Activated naive CD8-positive, alpha-beta T cell treated with anti-CD3 and anti-CD28 coated beads, Interleukin-2, amount 10 ng/mL, durations not matched to agents 7 days and 5 days (primary cell): ENCODE measurements at places on chromosomes 11 and 22. TPM values are rescaled to one million over a fixed set of nuclear protein-coding genes. Genes with fewer than 3 reads are reported as not detected.

MUC5B gene
- total RNA-seq = not detected

CCDC34 gene
- 18.0 TPM for total RNA-seq

SELENOM gene
- total RNA-seq = 24.6 TPM

CUL5 gene
- total RNA-seq = 29.3 TPM

GRCh38 chr22:46459347-46460065 lies 77.9 kb downstream of the CELSR1 start:
- no peak overlapping the region for H3K4me3 ChIP-seq
- no peaks in the 10 kb centered on the region for H3K27me3 ChIP-seq
- DNase-seq = no peak
- H3K36me3 ChIP-seq = no peaks in the 10 kb centered on the region

- no peak overlapping the region for H3K27ac ChIP-seq
- H3K36me3 ChIP-seq = no peaks in the 10 kb centered on the region
- H3K4me3 ChIP-seq = no peak overlapping the region
These were observed 14.8 kb upstream of the TPBGL start for GRCh38 chr11:75225794-75226193.

DNA sequence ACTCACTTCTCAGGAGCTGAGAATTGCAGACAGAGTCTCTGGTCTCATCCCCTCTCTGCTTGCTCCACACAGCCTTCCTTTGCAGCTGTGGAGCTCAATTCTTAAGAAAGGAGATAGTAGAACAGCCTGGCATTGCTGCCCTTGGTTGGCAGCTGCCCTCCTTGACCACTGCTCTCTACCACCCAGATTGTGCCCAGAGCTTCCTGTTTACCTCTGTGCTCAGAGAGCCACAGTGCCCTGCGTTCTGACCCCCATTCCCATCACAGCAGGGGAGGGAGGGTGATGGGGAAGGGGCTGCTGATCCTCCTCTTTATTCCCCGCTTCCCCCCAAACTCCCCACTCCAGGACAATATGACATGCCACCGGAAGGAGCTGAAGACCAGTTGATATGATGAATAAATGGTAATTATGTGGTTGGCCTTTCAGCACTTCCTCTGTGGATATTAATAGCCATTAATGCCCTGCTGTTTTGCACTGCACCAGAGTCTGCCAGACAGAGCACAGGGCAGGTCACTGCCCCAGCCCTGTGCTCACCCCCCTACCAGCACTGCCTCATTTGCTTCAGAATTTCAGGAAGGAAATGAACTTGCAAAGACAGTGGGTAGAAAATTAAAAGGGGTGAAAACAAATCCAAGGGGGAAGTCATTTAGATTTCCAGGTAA lies 426.8 kb upstream of the CADM1 start:
- no peak overlapping the region for H3K27ac ChIP-seq
- no peak for DNase-seq
- H3K4me3 ChIP-seq = no peak overlapping the region

DNA sequence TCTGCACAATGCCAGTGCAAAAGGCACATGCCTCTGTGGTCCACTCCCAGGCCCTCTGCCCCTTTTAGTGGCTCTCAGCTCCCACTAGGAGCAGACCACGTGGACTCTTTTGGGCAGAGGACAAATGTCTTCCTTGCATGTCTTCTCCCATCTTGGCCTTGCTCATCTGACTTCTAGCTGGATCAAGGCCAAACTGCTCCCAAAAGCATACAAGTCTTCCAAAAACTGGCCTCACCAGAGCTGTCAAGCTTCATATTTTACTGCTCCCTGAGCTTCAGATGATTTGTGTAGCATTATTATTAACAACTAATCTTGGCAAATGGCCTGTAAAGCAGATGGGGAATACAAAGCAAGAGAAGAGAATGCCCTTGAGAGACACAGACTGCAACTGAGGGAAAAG lies 6.9 kb downstream of the SMPD1 start:
- peaks cover 49% of the 10 kb centered on the region for H3K36me3 ChIP-seq
- no peaks in the 10 kb centered on the region for H3K27me3 ChIP-seq
- no peak for DNase-seq

GRCh38 chr11:88535916-88536547 lies 198.5 kb upstream of the CTSC start:
- DNase-seq = no peak
- H3K27me3 ChIP-seq = peaks cover 6% of the 10 kb centered on the region
- peaks cover 2% of the 10 kb centered on the region for H3K36me3 ChIP-seq
- peaks cover 4% of the 10 kb centered on the region for H3K4me1 ChIP-seq
- no peak overlapping the region for H3K27ac ChIP-seq
- H3K4me3 ChIP-seq = no peak overlapping the region

- no peaks in the 10 kb centered on the region for H3K4me1 ChIP-seq
- no peak overlapping the region for H3K27ac ChIP-seq
- no peaks in the 10 kb centered on the region for H3K27me3 ChIP-seq
- H3K4me3 ChIP-seq = no peak overlapping the region
- DNase-seq = no peak
- H3K36me3 ChIP-seq = no peaks in the 10 kb centered on the region
These were observed 41.4 kb downstream of the MS4A2 start for GRCh38 chr11:60129853-60130252.

- peaks cover 8% of the 10 kb centered on the region for H3K27me3 ChIP-seq
- H3K27ac ChIP-seq = no peak overlapping the region
- H3K4me1 ChIP-seq = no peaks in the 10 kb centered on the region
- no peak overlapping the region for H3K4me3 ChIP-seq
- no peak for DNase-seq
These were observed 17.4 kb upstream of the LRRC55 start for GRCh38 chr11:57164317-57164716.

GRCh38 chr11:22879630-22880029 lies 19.4 kb upstream of the CCDC179 start:
- no peak overlapping the region for H3K4me3 ChIP-seq
- no peak overlapping the region for H3K27ac ChIP-seq
- no peaks in the 10 kb centered on the region for H3K36me3 ChIP-seq
